Brain pericyte (primary cell): ENCODE measurements at places on chromosomes 16 and 17.
A peak's percentile ranks its signal among the peaks of the same experiment; 100 is the strongest.

DNA sequence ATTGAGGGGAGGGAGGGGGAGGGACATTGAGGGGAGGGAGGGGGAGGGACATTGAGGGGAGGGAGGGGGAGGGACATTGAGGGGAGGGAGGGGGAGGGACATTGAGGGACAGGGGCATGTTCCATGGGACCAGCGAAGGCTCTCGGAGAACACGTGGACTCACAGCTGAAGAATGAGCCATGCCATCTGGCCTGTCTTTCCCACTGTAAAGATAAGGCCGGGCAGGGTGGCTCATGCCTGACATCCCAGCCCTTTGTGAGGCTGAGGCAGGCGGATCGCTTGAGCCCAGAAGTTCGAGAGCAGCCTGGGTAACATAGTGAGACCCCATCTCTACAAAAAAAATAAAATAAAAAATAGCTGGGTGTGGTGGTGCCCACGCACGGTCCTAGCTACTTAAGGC lies 32.5 kb downstream of the RPH3AL start:
- no peak for DNase-seq

GRCh38 chr17:16941072-16942036 lies 30.6 kb downstream of the TNFRSF13B start:
- no peak for DNase-seq

DNA sequence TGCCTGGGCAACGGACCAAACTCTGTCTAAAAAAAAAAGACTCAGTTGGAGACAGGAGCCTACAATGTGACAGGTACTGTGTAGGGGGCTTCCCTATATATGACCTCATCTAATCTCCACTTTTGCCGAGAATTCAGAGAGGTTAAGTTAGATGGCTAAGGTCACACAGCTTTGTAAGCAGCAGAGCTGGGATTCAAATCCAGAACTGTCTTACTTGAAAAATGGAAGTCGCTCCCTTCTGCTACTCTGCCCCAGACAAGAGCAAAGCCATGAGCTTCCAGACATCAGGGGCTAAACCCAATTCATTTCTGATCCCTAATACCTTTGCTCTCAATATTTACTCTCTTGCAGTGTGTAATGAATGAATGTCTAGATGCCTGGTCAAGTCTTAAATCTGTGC lies 41.5 kb upstream of the ABCC12 start:
- DNase-seq: no peak

DNA sequence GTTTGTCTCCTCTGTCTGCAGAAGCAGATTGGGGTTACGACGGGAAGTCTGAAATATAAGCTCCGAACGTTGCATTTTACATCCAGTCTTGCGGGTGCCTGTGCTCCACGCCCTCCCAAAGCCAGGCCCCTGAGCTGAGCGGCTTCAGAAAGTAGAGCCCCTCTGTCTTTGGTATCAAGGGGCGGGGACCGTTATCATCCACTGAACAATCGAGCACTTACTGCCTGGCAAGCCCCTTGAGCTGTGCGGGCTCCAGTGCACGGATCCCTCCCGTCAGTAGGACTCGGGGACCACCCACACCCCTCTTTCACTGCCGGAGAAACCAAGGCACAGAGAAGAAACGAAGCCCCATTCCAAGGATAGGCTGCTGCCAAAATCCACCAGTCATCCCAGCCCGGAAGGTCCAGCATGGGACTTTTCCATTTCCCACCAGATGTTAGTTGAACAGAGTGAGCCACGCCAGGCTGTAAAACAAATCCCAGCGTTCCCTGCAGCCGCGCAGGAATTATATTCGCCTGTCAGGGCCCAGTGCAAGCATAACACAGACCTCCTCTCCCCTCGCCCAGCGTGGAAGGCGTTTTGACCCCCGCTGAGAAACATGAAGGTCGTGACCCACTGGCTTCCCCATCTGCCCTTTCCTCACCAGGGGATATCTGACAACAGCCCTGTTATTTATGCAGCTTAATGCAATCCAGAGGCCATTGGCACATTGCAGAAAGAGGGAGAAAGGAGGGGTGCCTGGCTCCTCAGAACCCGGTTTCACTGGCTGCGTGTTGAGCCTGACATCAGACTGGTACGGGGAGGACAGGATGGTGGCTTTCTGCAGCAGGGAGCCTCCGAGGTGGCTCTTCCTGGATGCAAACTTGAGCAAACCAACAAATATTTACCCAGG lies 212.2 kb upstream of the FOXF1 start:
- DNase-seq: peak; percentile 20

- DNase-seq: no peak
Measured at GRCh38 chr16:72673118-72673517, 374.8 kb downstream of the ZFHX3 start.
